ENCODE measurements at places on chromosomes 5 and 9.
A peak's percentile ranks its signal among the peaks of the same experiment; 100 is the strongest.

- DNase-seq: no peak
Observed at GRCh38 chr9:13358128-13358527, 78.6 kb upstream of the MPDZ start.

DNA sequence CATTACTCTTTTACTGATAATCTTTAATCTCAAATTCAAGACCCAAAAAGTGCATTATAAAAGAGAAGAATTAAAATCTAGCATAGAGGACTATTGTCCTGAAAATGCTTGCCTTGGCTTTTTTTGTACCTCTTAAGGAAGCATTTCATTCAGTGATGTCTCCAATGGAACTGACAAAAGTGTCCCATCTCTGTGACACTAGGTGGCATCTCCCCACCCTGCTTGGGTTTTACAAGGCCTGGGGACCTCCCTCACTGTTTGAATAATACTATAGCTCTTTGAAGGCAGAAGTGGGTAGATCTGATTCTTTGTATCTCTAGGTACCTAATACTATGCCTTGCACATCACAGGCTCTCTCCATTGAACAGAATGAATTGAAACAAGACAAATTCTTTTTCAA is 180.6 kb downstream of the EPB41L4A start:
- no peak for DNase-seq

DNA sequence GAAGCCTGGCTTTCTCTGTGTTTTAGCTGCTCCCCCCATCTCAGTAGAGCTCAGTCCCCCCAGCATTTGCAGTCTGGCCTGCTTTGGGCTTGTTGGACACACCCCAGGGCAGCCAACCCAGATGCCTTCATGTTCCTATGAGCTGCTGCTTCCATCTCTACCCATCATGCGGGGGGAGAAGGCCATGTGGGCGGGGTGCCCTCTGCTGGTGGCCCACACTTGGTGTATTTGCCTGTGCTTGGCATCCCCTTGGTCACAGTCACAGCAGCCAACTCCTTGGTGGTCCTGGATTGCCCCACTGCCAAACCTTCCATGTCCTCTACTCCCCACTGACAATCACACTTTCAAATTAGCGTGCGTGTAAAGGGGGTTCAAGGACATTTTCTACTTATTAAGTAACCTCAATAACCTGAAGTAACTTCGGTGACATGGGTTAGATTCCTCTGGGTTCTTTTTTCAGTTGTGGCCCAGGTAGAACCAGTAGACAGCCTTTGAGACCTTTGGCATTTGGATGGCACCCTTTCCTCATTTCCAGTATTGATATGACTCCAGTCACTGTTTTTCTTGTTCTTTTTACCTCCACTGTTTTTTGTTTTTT is 42.8 kb downstream of the SNX30 start:
- peak; percentile 77 for DNase-seq

DNA sequence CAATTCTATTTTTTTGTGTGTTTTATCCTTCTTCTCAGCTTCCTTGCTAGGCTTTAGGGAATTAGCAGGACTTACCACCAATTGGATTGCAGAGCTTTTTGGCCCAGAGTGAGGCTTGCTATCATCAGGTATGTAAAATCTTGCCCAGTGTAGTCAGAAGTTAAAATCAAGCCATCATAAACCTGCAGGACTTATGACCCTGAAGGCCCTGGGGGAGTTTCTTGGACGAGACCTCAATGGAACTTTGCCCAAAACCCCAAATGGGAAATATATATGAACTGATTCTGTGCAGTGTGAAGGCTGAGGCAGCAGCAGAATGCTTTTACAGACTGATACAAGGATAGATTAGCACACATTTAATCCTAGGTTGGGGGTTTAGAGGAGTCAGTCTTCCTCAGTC is 287.0 kb downstream of the SH3GL2 start:
- DNase-seq: no peak

DNA sequence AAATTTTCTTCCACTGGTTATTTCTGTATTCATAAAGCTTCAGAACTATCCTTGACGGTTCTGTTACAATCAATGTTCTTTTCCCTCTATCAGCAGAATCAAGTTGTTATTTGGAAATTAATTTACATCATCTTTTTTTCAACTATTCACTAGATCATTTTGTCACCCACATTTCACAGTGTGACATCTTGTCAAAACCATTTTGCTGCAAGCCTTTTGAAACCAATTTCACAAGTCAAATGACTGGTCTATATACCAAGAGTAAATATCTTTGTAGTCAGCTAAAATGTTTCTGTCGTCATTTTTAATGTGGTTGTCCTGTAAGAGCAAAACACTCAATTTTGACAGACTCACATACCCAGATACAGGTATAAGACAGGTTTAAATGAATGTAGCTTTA is 984.3 kb upstream of the TYRP1 start:
- no peak for DNase-seq

GRCh38 chr5:179403426-179404147 is 58.3 kb upstream of the ADAMTS2 start:
- no peak for DNase-seq

Measured in CD4-positive, alpha-beta T cell treated with Interleukin-6 at 100 ng/mL for 8 hours (primary cell).